ENCODE measurements at places on chromosomes 12 and 14. TPM values are rescaled to one million over a fixed set of nuclear protein-coding genes. Genes with fewer than 3 reads are reported as not detected.

The RPL6 gene
- 2,166 TPM for total RNA-seq

The PZP gene
- total RNA-seq: not detected

The APOLD1 gene
- total RNA-seq: 0.17 TPM

The SLC6A12 gene
- 0.72 TPM for total RNA-seq

The LRCOL1 gene
- total RNA-seq: not detected

The GSC gene
- total RNA-seq: 0.42 TPM

The LRTM2 gene
- 0.05 TPM for total RNA-seq

The TIMELESS gene
- total RNA-seq: 37.5 TPM

The LMNTD1 gene
- total RNA-seq: not detected

The GPHN gene
- total RNA-seq: 15.2 TPM

The PPM1H gene
- total RNA-seq: 7.8 TPM

The EML5 gene
- total RNA-seq: 0.53 TPM

The SETD1B gene
- total RNA-seq: 10.2 TPM

The SLC5A8 gene
- not detected for total RNA-seq

The INSM2 gene
- 0.05 TPM for total RNA-seq

The SERPINA5 gene
- total RNA-seq: 0.20 TPM

The CARMIL3 gene
- 0.75 TPM for total RNA-seq

The AQP6 gene
- not detected for total RNA-seq

The AKAP6 gene
- 0.45 TPM for total RNA-seq

The MYF6 gene
- not detected for total RNA-seq

The NINJ2 gene
- total RNA-seq: 1.1 TPM

The SDSL gene
- 24.3 TPM for total RNA-seq

The MYO1A gene
- 0.33 TPM for total RNA-seq

The ERBB3 gene
- 1.4 TPM for total RNA-seq

The CHGA gene
- total RNA-seq: 1.5 TPM

The KLHL33 gene
- not detected for total RNA-seq

The LRP1-AS gene
- total RNA-seq: not detected

The MANSC4 gene
- total RNA-seq: not detected

The SPIC gene
- not detected for total RNA-seq

The EIF2B2 gene
- total RNA-seq: 74.9 TPM

The PPP1R36 gene
- 0.29 TPM for total RNA-seq

The LALBA gene
- not detected for total RNA-seq

The EEA1 gene
- 6.0 TPM for total RNA-seq

The PPP2R3C gene
- 25.9 TPM for total RNA-seq

The GALNT16 gene
- 3.7 TPM for total RNA-seq

The MAP3K12 gene
- total RNA-seq: 15.0 TPM

The TAS2R46 gene
- not detected for total RNA-seq

The DPPA3 gene
- not detected for total RNA-seq

The SLC39A2 gene
- total RNA-seq: 0.09 TPM

The LIN7A gene
- total RNA-seq: 0.14 TPM

The SLC38A4 gene
- total RNA-seq: 0.06 TPM

The CD27 gene
- not detected for total RNA-seq

The RNASE7 gene
- total RNA-seq: not detected

The TPH2 gene
- total RNA-seq: not detected

The CLEC1B gene
- not detected for total RNA-seq

The NTS gene
- 51.2 TPM for total RNA-seq

The PCED1B gene
- 24.1 TPM for total RNA-seq

The PLEKHG7 gene
- total RNA-seq: not detected

The IFT81 gene
- 21.6 TPM for total RNA-seq

The CD4 gene
- not detected for total RNA-seq

The BMP4 gene
- total RNA-seq: 1.6 TPM

The SERPINA12 gene
- total RNA-seq: not detected

The TAS2R30 gene
- not detected for total RNA-seq

The GARIN6 gene
- total RNA-seq: not detected

The OTOGL gene
- not detected for total RNA-seq

The ZDHHC22 gene
- 0.18 TPM for total RNA-seq

The ABCD2 gene
- total RNA-seq: not detected

All from A549 treated with GW870086 at 1 μM for 4 hours (cell line).